Endothelial cell of umbilical vein (primary cell): ENCODE measurements at places on chromosomes 4 and X. TPM values are rescaled to one million over a fixed set of nuclear protein-coding genes. Genes with fewer than 3 reads are reported as not detected.

Gene SPACA5
- polyA plus RNA-seq, result not detected in 2 replicates

Gene NXF3
- polyA plus RNA-seq, result not detected in 2 replicates

Gene BMP3
- polyA plus RNA-seq, result not detected in 2 replicates

Gene FATE1
- not detected in 2 replicates for polyA plus RNA-seq

Gene PCDH11X
- polyA plus RNA-seq, result not detected in 2 replicates

Gene PABPC4L
- 0.37 and 0.51 TPM in 2 replicates for polyA plus RNA-seq

Gene SPARCL1
- polyA plus RNA-seq, result not detected in 2 replicates

Gene RASGEF1B
- polyA plus RNA-seq, result not detected in 2 replicates

Gene USP17L20
- polyA plus RNA-seq, result not detected in 2 replicates

Gene XK
- polyA plus RNA-seq, result 0.03 TPM in 2 replicates

Gene CFAP47
- 0.06 TPM in 1 of 2 replicates, not detected in the other for polyA plus RNA-seq

Gene KLHL5
- polyA plus RNA-seq, result 23.0 and 32.2 TPM in 2 replicates

Gene GIMD1
- not detected in 2 replicates for polyA plus RNA-seq

Gene TMEM154
- 5.1 and 5.4 TPM in 2 replicates for polyA plus RNA-seq

Gene CT45A7
- not detected in 2 replicates for polyA plus RNA-seq

Gene SRPX
- 107 and 140 TPM in 2 replicates for polyA plus RNA-seq

Gene P2RY8
- polyA plus RNA-seq, result not detected in 2 replicates

Gene TASL
- not detected in 2 replicates for polyA plus RNA-seq

Gene TENM3
- polyA plus RNA-seq, result 3.2 and 3.7 TPM in 2 replicates

Gene AMTN
- polyA plus RNA-seq, result 0.95 and 1.2 TPM in 2 replicates

Gene ZNF711
- polyA plus RNA-seq, result 1.3 and 2.2 TPM in 2 replicates

Gene CSN1S1
- polyA plus RNA-seq, result not detected in 2 replicates

Gene ADH1A
- polyA plus RNA-seq, result not detected in 2 replicates

Gene H2BW2
- not detected in 2 replicates for polyA plus RNA-seq

Gene LPAR4
- polyA plus RNA-seq, result 0.07 and 0.25 TPM in 2 replicates

Gene SPOCK3
- 0.06 and 0.10 TPM in 2 replicates for polyA plus RNA-seq

Gene SPIN2A
- 0.22 and 0.25 TPM in 2 replicates for polyA plus RNA-seq

Gene LNX1
- polyA plus RNA-seq, result 0.49 and 0.72 TPM in 2 replicates

Gene TLL1
- polyA plus RNA-seq, result 0.25 and 0.41 TPM in 2 replicates

Gene PAK3
- 0.01 TPM in 1 of 2 replicates, not detected in the other for polyA plus RNA-seq

Gene COL25A1
- polyA plus RNA-seq, result 0.03 and 0.21 TPM in 2 replicates

Gene SPANXN4
- polyA plus RNA-seq, result not detected in 2 replicates

Gene F11
- polyA plus RNA-seq, result not detected in 2 replicates

Gene PLAC8
- polyA plus RNA-seq, result 4.1 and 4.9 TPM in 2 replicates

Gene TRPC3
- polyA plus RNA-seq, result not detected in 2 replicates

Gene SAGE1
- not detected in 2 replicates for polyA plus RNA-seq

Gene EXOC1L
- not detected in 2 replicates for polyA plus RNA-seq

Gene GRIA3
- polyA plus RNA-seq, result 0.05 TPM in 1 of 2 replicates, not detected in the other
